Astrocyte of the cerebellum (primary cell): ENCODE measurements at places on chromosomes 4 and X.

DNA sequence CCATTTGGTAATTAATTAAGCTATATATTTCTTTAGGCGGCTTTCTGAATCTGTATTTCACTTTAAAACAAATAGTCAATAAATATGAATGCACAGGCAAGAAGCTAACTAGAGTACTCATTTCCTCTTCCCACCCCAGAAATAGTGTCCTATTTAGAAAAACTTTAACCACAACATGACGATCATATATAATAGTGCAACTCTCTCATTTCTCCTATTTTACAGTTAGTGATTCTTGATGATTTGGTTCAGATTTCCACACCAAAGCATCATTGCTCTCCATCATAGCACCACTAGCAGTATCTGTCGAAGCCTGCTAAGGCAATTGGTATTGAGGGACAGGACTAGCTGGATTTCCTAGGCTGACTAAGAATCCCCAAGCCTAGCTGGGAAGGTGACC is 184.0 kb upstream of the GALNTL6 start:
- no peak for DNase-seq

GRCh38 chrX:74525116-74525515 is 89.3 kb downstream of the RLIM start:
- no peak for DNase-seq

- DNase-seq: peak; percentile 50
These were observed 192.5 kb upstream of the TTC29 start for GRCh38 chr4:147138171-147138570.

GRCh38 chr4:78763251-78763650 is 12.9 kb upstream of the BMP2K start:
- no peak for DNase-seq

GRCh38 chrX:72492499-72492898 is 80.1 kb downstream of the HDAC8 start:
- no peak for DNase-seq

- no peak for DNase-seq
These were observed 27.1 kb upstream of the XK start for GRCh38 chrX:37658343-37659030.

DNA sequence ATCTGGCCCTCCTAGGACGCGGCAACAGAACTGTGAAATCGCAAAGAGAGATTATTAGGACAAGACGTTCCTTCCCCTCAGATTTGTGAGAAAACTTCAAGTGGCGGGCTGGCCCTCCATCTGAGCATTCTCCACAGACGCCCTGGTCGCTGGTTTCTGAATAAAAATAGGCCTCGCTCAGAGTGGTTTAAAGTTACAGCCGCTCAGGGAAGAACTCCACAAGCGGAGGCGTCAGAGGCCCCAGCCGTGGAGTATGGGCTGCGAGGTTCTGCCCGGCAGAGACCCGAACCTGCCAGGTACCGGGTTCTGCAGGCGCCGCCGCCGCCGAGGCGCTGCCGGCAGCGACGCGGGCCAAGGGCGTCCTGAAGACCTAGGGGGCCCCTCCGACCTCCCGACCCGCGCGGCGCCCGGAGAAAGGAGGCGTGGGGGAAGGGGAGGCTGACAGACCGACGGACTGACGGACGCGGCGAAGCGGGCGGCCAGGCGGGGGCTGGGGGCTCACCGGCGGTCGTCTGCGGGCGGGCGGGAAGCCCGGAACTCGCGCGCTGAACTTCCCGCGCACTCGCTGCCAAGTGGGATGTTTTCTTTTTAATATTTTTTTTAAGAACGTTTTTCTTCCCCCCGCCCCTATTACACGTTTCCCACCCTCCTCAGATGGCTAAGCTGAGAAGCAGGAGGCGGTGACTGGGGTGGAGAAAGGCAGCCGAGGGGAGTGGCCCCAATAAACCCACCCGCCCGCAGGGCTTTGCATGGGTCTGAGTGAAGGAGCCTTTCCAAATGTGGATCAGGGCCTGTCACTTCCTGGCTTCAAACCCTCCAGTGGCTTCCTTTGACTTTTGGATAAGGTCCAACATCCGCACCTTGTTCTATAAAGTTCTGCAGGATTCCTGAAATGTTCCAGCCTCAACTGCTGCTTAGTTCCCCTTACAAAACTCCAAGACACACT is at the start of gene PABPC4L:
PABPC4L (minus strand) TSS at position 574 of the 946 bp plus-strand sequence. CDS start 770 bp downstream, outside the sequence.
- DNase-seq: peak; percentile 64

DNA sequence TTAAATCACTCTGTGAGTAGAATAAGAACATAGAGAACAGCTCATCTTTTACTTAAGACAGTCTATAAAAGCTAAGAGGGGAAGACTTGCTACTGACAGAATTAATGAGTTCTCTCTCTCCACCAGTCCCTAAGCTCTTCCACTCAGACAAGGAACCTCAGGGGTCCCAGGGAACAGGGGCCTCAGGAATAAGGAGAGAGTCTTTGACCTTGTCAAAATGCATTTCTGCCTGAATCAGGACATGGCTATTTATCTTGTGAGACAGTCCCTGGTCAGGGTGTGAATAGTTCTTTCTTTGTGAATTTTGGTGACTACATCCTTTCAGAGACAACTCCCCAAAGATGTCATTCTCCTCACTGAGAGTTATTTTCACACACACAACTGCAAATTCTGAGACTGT is 218.7 kb upstream of the HS3ST1 start:
- no peak for DNase-seq

DNA sequence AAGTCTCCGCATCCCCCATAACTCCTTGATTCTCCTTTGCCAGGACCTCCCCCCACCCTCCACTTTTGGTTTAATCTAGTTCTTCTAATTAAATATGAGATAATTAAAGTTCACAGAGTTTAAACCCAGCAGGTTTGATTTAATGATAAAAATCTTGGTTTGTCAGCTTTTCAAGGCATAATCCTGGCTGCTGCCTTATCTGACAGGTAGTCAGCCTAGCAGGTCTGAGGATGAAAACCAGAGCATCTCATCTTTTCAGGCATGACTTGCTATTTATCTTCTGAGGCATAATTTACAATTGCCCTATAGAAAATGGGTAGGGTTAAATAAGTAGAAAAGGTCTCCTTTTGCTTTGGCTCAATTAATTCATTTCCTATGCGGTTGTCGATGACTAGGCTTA is 591.2 kb downstream of the RPA4 start:
- DNase-seq: no peak

- no peak for DNase-seq
These were observed 2.0 kb upstream of the PDK3 start for GRCh38 chrX:24463077-24463476.

DNA sequence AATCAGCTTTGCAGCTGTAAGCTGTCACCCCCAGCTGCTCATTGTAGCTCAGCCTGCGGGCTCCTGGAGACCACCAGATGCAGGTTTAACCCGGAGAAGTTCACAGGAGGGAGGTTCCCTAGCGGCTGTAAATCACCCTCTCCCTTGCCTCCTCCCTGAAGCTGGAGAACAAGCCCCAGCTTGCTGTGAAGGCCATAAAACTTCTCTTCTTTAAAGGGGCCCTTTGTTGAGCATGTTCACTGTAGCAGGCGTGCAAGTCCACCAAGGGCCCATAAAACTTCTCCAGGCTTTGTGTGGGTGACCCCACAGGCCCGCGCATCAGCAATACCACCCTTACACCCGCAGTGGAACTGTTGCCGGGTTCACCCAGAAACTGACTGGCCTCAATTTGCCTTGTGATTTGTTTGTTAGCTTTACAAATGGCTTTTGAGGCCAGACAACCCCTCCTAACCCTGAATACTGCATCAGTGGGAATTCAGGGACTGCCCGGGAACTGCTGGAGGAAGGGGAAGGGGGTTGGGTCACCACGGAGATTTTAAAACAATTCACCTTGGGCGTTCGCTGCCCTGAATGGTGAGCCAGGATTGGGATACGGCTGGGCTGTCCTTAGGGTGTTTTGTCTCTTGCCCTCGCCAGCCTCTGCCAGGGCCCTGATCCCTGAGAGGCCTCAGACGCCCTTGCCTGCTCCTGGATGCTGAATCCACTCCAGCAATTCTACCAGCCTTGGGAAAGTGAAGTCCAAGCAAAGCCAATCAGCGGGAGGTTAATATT is 49.5 kb upstream of the ATP6AP2 start:
- no peak for DNase-seq

GRCh38 chrX:9249051-9249846 is 215.3 kb upstream of the FAM9B start:
- no peak for DNase-seq

DNA sequence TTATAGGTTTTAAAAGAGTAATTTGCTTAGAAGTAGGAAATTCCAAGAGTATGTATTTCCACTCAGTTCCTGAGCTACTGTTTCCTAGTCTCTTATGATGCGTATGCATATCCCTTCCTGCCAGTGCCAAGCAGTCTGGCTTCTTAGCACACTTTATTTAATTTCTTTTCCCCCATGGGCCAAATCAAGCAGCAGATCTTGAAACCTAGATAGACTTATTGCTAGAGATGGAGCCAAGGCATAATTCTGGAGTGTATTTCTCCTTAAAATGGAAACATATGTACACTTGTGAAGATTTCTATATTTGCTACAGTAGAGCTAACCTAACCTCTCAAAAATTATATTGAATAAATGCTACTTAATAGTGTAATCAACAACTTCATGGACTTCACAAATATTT is 2337.6 kb downstream of the PCDH7 start:
- no peak for DNase-seq

DNA sequence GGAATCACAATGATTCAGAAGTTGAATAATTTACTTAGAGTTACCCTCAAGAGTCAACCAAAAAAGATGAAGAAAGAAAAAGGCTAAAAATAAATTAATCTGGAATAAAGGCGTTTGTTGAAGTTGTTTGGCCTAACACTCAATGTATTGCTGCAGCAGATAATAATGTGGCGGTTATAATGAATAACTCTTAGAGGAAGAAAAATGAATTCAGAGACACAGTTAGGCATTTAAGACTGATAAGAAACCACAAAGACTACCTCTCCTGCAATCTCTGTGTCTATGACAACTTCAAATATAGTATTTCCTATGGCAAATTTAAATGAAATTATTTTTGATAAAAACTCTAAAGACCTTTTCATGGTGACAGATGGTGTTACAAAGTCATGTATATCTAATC is 1369.1 kb upstream of the AGA start:
- no peak for DNase-seq

DNA sequence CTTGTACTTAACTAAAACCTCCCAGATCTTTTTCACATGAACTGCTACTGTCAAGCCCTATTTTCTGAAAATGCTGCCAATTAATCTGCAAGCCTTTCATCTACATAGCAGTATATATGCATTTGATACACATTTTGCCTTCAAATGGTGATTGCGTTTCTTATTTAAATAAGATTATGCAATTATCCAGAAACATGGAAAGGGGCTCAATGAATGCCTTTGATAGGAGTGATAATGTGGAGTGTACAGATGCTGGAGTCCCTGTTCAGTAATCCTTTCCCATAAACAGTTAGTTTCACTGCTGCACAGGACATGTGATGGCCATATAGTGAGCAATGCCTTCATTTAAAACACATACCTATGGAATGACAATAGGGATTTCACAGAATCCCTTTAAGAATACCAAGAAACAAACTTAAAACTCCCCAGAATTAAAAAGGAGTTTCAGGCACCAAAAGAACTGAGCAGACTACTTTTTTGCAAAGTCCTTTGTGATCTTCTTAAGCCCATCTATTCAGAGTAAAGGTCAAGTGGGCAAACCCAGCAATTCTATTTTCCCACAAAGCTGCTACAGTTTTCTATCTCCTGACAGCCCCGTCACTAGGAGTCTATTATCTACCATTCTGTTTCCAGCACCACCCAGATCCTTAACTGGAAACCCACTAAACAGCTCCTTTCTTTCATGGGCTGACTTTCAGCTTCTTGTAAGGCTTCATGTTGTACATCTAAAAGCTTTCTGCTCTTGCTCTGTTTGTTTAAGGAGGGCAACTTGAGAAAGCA is 120.3 kb downstream of the UNC5C start:
- no peak for DNase-seq
